Left renal cortex interstitium (tissue), 4 donors: ENCODE measurements at places on chromosomes 6 and 20. TPM values are rescaled to one million over a fixed set of nuclear protein-coding genes. Genes with fewer than 3 reads are reported as not detected.

Gene SLC17A9
- polyA plus RNA-seq, result 2.7 TPM

Gene TRIM10
- 1.3 TPM for polyA plus RNA-seq

Gene MATN4
- polyA plus RNA-seq, result 0.40 TPM

Gene TFAP2D
- polyA plus RNA-seq, result not detected

Gene ECT2L
- 0.51 TPM for polyA plus RNA-seq

Gene CASP8AP2
- polyA plus RNA-seq, result 22.2 TPM

Gene HCK
- 3.0 TPM for polyA plus RNA-seq

Gene STX11
- 1.0 TPM for polyA plus RNA-seq

Gene PRICKLE4
- 1.9 TPM for polyA plus RNA-seq

Gene ELOVL4
- 3.4 TPM for polyA plus RNA-seq

Gene FAM83D
- 13.7 TPM for polyA plus RNA-seq

Gene RGS17
- polyA plus RNA-seq, result 2.3 TPM

Gene MLIP
- polyA plus RNA-seq, result 0.46 TPM

Gene REM1
- polyA plus RNA-seq, result 0.52 TPM

Gene RPL7L1
- polyA plus RNA-seq, result 127 TPM

Gene TMEM244
- polyA plus RNA-seq, result not detected

Gene CDSN
- not detected for polyA plus RNA-seq

Gene TMEM63B
- 34.7 TPM for polyA plus RNA-seq

GRCh38 chr6:151692216-151692615 lies 115.3 kb upstream of the ESR1 start:
- DNase-seq, result no peak

- DNase-seq, result no peak
These were observed 74.1 kb downstream of the TRDN start for GRCh38 chr6:123562677-123563076.

DNA sequence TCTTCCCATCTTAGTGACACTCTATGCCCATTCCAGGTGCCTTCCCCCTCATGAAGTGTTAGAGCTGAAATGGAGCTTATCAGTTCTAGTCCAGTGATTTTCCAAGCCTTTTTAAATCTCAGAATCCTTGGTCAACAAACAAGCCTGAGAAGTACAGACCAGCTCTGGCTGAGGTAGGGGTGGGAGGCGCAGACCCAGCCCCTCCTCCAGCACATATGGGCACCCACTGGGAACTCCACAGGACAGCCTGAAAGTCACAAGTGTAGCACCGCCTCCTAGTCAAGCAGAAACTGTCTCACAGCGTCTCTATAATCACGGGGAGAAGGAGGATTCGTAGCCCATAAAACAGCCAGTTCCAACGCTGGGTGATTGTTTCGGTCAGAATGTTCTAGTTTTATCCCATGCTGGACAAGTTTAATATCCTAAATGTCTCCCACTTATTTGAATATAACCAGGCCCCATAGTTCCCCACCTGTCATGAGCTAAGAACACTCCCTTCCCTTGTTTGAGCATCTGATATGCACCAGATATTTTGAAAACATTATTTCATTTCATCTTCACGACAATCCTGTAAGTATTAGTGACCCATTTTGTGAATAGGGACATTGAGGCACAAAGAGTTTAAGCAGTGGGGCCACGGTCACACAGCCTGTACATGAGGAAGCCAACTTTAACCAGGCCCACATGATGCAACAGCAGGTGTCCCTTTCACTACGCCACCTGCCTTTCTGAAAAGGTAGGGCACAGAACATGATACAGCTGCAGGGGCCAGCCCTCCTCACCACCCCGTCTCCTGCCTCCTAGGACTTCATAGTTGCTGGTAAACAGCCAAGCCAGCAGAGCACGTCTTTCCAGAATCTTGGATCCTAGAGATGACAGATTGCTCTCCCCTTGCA lies 40.1 kb downstream of the TRAF3IP2 start:
- no peak for DNase-seq

- no peak for DNase-seq
These were observed 86.2 kb downstream of the VEGFA start for GRCh38 chr6:43856005-43856765.

GRCh38 chr6:101236709-101237108 lies 156.8 kb upstream of the GRIK2 start:
- DNase-seq, result no peak

DNA sequence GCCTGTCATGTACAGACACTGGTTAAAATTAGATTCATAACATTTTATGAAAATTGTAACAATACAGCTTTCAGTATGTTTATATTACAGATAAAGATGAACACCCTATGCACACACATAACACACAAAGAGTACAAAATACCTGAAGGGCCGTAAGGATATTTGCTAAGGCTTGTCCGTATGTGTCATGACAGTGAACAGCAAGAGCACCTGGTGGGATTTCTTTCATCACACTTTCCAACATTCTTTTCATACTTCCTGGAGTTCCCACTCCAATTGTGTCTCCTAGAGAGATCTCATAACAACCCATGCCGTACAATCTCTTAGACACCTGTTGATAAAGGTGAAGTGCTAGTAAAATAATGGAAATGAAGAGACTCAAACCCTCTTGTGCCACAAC lies 83.7 kb downstream of the HMGCLL1 start:
- DNase-seq, result no peak

GRCh38 chr6:2222275-2222842 lies 23.0 kb downstream of the GMDS start:
- no peak for DNase-seq

- no peak for DNase-seq
These were observed 54.8 kb upstream of the SCGN start for GRCh38 chr6:25596928-25597818.

DNA sequence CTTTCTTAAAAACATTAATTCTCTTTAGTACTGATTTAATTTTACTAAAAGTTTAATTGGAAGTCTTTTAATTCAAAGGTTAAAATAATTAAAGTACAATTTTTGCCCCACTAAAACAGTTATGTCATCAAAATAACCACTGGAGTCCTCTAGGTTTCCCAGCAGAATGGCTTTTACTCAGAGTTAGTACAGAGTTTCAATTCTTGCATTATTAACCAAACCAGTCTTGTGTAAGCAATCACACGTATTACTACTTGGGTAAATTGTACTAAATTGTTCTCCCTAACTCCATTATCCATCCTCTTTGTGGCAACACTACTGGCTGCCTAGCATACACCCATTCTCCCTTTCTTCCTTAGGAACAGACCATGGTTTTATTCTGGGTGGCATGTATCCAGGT lies 36.9 kb downstream of the CDK19 start:
- DNase-seq, result no peak

DNA sequence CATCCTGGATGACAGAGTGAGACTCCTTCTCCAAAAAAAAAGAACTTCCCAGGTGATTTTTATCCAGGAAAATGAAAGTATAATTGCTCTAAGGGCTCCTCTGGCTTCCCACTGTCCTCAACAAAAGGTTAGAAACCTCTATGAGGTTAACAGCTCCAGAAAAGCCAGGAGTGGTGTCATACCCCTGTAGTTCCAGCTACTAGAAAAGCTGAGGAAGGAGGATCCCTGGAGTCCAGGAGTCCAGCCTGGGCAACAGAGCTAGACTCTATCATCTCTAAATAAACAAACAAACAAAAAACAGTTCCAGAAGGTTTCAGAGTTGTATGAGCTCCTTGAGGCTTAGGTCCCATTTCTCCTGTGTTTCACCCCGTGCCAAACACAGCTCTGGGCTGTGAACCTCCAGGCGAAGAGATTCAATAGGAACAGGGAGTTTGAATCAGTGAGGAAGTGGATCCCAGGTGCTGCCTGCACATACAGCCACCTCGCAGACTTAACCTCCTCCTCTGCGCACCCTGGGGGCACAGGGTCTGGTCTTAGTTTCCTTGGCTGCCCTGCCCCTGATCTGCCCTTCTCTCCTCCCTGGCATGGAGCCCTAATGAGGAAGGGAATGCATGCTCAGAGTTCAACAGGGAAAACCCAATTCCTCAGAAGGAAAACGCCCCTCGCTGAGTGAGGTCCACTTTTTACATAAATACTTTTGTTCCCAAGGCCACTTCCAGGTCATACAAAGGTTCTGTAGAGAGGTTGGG lies 31.0 kb downstream of the ZC3H12D start:
- DNase-seq, result no peak

DNA sequence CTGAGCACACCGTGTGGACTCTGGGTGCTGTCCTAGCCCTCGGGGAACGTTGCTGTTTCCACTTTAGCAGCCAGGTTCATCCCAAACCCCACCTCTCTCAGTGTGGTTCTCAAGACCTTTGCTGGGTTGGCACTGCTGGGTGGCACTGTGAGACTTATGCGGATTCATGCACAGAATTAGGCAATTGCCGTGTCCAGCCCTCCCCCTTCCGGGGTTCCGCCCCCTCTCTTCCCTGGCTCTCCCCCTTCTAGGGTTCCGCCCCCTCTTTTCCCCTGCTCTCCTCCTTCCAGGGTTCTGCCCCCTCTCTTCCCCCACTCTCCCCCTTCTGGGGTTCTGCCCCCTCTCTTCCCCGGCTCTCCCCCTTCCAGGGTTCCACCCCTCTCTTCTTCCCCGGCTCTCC lies 39.8 kb upstream of the SLCO4A1 start:
- DNase-seq, result no peak

- DNase-seq, result no peak
These were observed 85.0 kb downstream of the DTD1 start for GRCh38 chr20:18672834-18673233.

- no peak for DNase-seq
These were observed 12.2 kb downstream of the SLC35F1 start for GRCh38 chr6:117919275-117919674.

GRCh38 chr6:135073217-135073616 lies 18.6 kb upstream of the HBS1L start:
- no peak for DNase-seq

DNA sequence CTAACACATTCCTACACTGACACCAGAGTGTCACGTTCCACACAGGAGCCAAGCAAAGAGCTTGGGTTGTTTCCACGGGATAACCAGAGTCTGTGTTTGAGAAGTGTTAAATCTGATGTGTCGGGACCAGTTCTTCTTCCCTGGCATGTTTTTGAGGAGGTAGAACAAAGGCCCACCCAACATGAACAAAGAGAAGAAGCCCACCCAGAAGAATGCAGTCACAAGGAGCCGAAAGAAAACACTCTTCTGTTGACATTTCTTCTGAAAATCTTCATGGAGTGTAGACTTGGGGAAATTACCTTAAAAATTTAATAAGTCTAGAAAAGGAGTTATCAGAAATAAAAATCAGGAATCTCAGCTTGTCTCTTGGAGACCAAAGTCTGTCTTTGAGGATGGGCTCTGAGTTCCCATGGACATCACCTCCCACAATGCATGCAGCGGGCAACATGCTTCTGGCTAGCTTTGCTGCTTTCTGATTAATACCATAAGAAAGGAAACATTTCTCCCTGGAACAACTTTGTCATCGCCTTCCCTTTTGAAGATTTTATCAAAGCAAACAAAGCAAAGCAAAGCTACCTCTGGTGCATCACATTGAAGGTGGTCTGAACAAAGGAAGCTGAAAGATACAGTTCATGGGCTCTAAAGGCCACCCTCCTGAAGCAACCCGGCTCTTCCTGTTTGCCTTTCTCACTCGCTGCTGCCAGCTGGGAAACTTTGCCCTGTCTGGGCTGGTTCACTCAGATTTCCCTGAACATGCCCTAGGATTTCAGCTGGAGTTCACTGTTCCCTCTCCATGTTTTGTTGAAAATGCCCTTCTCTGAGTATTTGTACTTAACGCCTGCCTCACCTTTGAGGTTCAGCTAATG lies 448.1 kb downstream of the KIF16B start:
- DNase-seq, result no peak

DNA sequence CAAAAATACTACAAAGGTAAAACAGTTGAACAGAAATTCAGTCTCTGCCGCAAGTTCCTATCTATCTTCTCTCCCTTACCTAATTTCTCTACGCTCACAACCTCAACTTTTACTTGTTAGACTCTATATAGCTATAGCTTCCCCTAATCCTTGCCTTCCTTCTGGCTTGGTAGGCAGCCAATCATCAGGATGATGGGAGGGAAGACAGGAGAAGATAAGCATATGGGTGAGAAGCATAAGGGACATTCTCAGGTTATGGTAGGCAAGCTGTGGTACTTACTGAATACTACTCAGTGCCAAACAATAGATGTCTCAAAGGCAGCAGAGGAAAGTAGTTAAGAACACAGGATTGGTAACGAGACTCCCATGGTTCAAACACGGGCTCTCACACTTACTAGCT lies 7.8 kb downstream of the CCNC start:
- no peak for DNase-seq

DNA sequence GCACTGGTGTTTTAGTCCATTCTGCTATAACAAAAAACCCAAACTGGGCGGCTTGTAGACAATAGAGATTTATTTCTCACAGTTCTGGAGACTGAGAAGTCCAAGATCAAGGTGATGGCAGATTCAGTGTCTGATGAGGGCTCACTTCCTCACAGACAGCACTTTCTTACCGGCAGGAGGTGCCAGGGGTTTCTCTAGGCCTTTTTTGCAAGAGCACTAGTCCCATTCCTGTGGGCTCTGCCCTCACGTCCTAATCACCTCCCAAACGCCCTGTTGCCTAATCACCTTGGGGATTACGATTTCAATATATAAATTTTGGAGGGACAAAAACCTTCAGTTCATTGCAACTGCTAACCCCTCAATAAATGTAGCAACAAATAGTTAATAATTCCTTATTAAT lies 140.0 kb upstream of the SGK1 start:
- no peak for DNase-seq

- no peak for DNase-seq
These were observed 24.3 kb upstream of the FKBP1C start for GRCh38 chr6:63186970-63187369.

- DNase-seq, result no peak
These were observed 179.3 kb downstream of the CARMIL1 start for GRCh38 chr6:25458485-25458884.

- no peak for DNase-seq
These were observed 19.6 kb upstream of the TRAM2 start for GRCh38 chr6:52596371-52597028.

GRCh38 chr6:80535914-80536565 lies 429.6 kb downstream of the BCKDHB start:
- no peak for DNase-seq

DNA sequence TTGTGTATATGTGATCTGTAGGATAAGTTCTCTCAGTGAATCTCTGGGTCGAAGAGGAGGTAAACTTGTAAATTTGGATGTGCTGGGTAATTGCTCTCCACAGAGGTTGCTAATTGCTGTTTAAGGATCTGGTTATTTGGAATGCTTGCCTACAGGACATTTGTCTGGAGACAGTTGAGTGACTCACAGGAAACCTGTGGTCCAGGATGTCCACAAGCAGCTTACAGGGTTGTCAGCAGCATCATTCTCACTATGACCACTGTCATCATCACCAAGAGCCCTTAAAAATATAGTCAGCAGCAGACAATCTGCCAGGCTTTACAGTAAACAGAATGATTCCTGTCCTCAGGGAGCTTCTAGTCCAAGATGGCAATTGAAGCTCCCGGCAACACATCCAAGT lies 31.2 kb upstream of the KCNK5 start:
- DNase-seq, result no peak

DNA sequence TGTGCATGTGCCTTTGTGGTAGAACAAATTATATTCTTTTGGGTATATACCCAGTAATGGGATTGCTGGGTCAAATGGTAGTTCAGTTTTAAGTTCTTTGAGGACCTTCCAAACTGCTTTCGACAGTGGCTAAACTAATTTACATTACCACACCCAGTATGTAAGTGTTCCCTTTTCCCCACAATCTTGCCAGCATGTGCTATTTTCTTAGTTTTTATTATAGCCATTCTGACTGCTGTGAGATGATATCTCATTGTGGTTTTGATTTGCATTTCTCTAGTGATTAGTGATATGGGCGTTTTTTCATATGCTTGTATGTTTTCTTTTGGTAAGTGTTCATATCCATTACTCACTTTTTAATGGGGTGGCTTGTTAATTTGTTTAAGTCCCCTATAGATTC lies 251.6 kb upstream of the DEFB112 start:
- no peak for DNase-seq
